ENCODE measurements at places on chromosomes 2 and 18.
A peak's percentile ranks its signal among the peaks of the same experiment; 100 is the strongest.

DNA sequence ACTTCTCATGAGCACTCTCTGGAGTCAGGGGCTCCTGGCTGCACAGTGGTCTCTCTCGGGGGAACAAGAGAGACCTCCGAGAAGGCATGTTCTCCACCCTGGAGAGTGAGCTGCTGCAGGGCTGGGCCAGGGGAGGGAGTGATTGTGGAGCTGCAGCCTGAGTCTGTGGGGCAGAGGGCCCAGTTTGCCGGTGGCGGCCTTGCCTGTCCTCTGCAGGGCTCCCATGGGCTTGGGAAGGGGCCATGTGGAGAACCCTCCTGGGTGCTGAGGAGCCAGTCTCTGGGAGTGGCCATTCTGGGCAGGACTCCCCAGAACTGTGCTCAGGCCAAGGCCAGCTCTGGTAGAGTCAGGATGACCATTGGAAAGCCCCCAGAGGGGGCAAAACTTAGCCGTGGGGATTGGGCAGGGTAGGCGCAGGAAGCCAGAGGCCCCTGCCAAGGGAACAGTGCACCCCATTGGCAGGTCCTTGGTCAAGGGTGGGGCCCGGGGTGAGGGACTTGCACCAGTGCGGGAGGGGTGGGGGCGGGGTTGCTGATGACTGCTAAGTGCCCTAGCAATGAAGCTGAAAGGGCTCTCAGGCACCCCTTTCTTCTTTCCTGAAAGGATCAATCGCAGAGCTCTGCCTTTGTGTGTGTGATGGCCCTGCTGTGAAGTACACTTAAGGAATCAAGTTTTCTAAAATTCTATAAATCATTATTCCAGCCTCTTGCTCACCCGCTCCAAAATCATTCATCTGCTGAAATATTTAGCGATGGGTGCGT, 69.7 kb upstream of the BOD1L2 start:
- no peak for DNase-seq

DNA sequence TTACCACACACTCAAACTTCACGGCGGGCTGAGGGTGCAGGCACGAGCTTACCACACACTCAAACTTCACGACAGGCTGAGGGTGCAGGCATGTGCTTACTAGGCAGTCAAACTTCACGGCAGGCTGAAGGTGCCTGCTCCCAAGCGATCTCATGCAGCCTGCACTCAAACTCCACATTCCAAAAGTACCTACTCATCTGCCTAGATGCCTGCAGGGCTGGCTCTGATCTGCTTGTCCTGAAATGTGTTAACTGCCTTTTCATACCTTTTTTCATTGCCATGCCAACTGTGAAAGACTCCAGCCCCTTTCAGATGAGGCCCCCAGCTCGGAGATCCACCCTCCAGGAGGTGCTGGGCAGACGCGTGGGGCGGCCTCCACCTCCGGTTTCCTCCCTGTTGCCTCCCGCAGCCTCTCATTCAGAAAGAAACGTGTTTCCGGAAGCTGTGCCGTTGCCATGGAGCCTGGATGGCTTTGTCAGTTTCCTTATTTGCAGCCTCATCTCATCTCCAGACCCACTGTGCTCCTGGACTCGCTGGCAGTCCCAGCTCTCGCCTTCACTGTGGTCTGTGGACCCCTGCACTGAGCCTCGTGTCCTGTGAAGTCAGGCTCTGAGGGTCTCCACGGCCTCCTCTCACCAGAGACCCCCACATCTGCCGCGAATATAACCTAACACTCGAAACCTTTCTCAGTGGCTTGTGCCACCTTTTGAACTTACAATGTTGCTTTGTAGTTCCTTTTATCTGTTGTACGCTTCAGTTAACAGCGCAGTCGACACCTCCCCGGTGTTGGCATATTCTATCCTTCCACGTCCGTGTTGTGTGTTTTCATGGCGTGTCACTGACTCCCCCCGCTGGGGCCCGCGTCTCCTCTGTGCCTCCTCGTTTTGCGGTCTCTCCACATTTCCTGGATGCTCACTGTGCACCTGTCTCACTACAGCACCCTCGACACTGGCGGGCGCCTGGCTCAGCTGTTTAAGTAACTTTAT, 106.1 kb upstream of the ALKAL2 start:
- no peak for DNase-seq

GRCh38 chr18:30271716-30272115, 770.8 kb downstream of the DSC3 start:
- no peak for DNase-seq

- no peak for DNase-seq
Observed at GRCh38 chr2:182713601-182714000, 2.5 kb upstream of the DNAJC10 start.

DNA sequence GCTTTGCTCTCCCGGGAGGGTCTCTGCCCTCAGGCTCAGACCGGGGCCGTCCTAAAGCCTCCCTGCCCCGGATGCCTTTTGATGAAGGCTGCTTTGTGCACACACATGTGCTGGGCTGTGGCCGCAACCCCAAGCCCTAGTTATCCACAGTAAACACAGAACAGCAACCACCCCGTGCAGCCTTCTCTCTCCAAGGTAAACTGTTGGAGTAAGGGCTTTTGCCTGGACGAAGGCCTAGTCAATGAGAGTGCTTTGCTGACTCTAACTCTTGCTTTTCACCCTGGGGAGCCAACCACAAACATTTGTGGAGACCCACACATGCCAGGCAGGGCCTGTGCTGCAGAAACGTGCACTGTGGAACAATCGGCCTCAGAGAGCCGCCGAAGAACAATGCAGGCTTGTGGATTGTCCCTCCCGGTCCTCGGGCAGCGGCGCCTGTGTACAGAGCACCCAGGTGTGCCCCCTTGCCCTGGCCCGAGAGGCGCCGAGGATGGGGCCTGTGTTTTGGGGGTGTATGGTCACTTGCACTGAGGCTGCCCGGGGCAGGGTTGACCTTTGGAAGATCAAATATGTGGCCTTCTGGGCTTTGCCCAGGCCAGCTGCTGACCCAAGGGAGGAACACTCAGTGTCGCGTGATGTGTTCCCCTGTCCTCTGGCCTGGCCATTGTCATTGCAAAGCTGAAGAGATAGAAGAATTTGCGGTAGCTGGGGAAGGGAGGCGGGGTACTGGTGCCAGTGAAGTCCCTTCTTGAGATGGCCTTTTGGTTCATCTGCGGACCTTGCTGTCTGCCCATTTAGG, 37.0 kb downstream of the CTIF start:
- DNase-seq = no peak

GRCh38 chr18:6865251-6865650, 135.7 kb downstream of the ARHGAP28 start:
- no peak for DNase-seq

DNA sequence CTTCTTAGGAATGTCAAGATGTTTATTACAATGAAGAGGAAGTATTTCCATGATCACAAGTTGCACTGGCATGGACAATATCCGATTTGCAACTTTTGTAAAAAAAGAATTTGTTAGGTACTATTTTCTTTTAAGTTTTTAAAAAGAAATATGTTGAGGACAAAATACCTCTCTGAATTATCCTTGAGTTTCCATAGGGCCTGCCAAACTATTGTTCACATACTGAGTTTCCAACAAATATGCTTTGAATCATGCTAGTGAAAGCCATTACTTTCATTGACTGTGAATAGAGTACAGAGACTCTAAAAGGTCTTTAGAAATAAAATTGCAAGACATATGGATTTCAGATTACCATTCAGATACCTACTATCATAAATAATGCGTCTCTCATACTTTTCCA, 566.1 kb downstream of the TMEM182 start:
- DNase-seq = no peak

DNA sequence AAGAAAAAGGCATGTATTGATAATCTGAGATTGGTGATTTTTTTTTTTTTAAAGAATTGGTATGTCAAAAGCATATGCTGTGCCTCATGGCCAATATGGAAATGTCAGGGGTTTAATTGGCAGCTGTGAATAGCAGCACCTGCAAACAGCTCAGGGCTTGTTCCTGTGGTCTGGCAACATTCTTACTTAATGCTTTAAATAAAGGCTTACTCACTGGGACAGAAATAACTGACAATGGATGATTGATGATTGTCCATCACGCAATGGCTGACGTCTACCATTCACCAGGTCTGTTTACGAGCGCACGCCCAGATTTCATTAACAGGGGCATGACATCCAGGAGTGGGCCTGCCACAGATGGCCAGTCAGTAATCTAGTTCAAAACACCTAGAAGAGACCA, 66.7 kb downstream of the ETAA1 start:
- peak; percentile 83 for DNase-seq

GRCh38 chr2:241417626-241418025, 61.5 kb downstream of the FARP2 start:
- peak; percentile 45 for DNase-seq

DNA sequence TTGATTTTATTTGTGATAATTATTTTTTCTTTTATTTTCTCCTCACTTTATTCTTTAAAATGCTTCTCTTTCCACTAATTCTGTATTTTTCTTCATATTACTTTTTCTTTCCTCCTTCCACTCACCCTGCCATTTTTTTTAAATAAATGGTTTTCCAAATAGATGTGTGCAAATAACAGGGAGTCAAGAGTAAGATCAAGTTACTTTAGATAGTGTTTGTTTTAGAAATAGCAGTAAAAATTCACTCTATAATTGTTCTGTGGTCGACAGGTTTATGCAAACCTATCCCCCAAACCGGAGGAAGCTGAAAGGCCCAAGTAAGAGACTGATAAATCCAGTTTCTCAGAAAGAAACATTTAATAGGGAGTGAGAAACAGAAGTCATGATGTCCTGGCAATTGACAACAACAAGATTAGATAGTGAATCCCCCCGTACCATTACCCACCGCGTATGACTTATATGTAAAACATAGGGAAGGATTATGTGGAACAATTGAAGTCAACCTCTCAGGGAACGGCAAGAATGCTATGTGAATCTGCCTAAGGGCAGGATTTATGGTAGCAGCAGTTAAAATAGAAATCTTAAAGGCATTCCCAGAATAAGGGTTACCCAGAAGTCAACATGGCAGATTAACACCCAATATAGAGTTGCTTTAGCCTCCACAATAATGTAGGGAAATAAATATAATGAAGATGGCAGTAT, 75.5 kb downstream of the KYNU start:
- no peak for DNase-seq

GRCh38 chr2:121130301-121130850, 154.6 kb downstream of the TFCP2L1 start:
- no peak for DNase-seq

- no peak for DNase-seq
Observed at GRCh38 chr2:190846746-190847145, 33.9 kb upstream of the GLS start.

DNA sequence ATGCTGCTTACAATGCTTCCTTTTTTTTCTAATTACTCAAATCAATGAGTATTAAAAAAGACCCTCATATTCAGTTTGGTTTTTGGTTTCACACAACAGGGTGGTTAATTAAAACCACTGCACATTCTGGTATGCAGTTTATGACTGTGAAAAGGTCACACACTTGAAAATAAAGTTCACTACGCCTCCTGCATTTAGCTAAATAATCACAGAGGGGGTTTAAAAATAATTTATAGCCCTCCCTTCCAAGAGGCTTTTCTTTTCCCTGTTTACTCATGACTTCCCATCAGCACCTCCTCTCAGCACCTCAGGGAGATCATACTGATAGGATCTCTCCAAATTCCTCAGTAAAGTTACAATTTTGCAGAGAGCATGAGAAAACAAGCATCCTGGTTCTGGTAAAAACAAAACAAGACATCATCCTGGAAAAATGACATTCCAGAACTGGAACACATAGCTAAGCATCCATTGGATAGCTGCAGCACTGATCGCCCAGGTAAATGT, 129.5 kb upstream of the TMEM200C start:
- no peak for DNase-seq

DNA sequence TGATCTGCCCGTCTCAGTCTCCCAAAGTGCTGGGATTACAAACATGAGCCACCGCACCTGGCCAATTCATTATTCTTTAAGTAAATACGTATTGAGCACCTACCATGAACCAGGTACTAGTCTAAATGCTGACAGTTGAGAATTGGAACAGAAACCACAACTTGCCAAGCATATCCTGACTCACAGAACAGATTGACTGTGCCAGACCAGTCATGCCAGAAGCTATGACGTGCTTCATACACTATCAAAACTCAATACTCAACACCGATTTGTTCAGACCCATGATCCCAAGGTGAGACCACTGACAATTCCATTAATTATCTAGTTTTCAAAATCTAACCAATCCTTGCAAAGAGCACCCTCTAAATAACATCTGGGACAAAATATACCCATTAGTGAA, 148.6 kb downstream of the B3GNT2 start:
- no peak for DNase-seq

DNA sequence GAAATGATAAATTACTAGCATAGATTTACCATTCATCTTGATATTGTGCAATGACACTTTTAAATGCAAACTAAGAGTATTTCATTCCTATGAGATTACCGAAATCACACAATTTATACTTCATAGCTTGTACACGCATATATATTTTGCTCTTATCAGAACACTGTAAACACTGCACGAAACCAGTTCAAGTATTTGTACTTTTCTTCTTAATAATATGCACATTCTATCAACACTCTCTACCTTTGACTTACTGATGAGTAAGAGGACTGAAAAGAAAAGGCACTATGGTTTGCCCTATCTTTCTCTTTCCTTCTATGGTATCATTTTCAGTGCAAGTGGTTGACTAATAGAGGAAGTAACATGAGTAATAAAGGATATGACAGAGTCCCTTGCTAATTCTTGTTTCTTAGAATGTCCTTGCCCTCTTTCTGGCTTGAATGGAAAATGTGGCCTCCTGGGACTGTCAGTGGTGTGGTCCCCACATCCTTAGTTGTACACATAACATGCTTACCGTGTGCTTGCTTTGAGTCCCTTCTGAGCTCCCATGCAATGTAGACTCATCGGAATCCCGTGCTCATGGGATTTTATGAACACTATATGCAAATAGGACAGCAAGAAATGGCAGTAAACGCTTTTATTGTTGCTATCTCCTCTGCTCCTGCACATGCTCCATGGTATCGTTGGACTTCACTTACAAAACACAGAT, 363.5 kb upstream of the TNP1 start:
- peak; percentile 8 for DNase-seq

DNA sequence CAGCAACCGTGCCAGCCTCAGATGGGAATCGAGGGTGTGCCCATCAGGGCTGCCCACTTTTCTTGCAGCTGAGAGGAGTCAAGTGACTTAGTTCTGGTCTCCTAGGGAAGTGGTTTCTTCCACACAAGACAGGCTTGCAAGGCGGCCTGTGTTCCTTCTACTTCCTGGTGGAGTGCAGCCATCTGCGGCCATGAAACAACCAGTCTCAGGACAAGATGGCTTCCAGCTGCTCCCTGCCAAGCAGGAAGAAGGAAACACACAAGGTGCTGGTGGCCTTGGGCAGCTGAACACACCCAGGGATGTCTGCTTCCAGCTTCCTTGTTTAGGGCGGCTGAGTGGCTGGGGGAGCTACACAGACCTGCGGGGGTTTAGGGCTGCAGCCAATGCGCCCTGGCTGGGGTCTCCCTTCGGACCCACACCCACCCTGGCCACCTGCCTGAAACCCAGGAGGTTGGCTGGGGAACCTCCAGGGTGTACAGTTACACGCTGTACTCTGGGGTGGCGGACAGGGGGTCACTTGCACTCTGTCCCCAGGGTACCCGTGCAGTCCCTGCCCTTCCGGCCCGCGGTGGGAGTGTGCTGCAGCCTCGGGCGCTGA, 34.7 kb downstream of the PTPN18 start:
- DNase-seq = no peak

Data from NCI-H1436 treated with DMSO at 0.1 percent for 48 hours (cell line).